ENCODE measurements at places on chromosomes 5 and 9.

GRCh38 chr9:35828716-35829083, at the start of gene FAM221B:
TSS of gene FAM221B (minus strand) at chr9:35828732. CDS start at chr9:35826161, 2,571 bp downstream.
- DNase-seq, result no peak

DNA sequence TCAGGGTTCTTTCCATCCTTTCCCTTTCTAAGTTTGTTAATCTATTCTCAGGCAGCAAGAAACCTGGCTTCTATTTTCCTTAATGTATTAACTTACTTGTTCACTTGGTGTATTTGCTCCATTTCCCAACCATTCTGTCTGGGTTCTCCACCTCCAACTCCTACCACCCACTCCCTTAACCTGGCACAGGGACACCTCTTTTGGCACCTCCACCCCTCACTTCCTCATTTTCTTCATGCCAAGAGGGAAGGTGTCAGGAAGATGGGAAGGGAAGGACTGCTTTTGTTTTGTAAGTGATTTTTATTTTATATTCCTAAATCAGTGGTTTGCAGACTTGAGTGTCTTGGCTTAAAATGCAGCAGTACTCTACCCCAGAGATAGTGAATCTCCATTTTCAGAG, 166.1 kb downstream of the TRIO start:
- no peak for DNase-seq

- no peak for DNase-seq
Measured at GRCh38 chr5:85452322-85453025, 1067.8 kb upstream of the EDIL3 start.

DNA sequence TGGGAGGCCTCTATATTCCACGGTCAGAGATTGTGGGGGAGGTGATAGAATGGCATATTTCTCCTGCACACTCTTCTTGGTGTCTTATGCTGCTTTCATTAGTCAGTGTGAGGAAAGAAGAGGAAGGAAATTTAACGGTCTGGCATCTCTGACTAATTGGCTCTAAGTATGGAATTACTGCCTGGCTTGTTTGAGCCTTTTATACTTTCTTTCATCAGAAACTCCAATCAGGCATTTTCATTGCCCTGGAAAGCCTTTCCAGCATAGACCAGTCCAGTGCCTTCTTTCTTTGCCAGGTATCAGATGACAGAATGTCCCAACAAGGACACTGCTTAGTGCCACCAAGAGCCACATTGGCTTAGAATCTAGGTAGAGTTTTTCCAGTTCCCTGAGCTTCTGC, 30.2 kb downstream of the CYSTM1 start:
- DNase-seq, result peak; percentile 66

DNA sequence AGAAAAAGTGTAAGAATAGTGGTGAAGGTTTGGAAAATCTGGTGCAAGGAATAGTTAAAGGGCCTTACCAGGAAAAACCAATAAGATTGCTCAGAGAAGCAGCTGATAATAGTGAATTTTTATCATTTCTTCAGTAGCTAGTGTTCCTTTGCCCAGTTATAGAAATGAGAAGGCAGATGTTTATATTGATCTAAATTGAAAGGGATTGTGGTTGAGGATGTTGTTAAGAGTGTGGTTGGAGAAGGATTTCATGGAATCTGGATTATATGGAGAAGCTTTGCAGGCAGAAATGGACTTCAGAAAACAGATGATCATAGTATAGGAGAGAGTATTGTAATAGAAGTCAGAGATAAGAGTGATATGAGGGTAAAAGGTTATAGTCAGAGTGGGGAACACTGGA, 102.6 kb downstream of the XRCC4 start:
- no peak for DNase-seq

GRCh38 chr9:70046274-70047070, 2.8 kb downstream of the MAMDC2 start:
- DNase-seq, result peak; percentile 30

DNA sequence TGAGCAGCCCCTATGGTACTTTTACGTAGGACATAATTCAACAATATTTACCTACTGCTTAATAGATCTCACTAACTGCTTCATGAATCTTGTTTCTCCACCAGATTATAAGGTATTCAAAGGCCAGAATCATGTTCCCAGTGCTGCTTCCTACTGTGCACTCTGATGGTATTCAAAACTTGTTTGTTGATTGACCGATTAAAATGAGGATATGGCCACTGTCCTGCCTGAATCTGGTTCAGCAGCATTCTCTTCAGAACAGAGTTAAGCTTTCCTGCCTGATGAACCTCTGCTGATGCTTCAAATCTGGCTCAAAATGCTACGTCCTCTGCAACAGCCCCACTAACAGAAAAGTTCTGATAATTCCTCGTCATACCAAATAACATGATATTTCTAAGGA, 150.7 kb upstream of the ZNF462 start:
- DNase-seq, result no peak

DNA sequence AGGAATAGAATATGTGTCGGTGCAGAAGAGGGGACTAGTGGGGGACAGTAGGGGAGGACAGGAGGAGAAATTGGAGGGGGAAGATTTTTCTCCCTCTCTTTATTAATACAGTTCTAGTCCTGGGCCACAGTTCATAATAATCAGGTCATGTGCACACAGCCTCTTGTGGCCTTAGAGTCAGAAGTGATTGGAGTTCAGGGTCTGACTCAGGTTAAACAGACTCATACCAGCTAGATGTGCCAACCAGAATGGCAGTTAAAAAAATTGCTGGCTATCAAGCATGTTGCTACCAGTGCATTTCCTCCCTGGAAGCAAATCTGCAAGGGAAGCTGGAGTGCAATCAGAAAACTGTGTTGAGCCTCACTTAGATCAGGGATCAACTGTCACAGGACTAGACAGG, 132.7 kb upstream of the MAP1B start:
- DNase-seq, result no peak

DNA sequence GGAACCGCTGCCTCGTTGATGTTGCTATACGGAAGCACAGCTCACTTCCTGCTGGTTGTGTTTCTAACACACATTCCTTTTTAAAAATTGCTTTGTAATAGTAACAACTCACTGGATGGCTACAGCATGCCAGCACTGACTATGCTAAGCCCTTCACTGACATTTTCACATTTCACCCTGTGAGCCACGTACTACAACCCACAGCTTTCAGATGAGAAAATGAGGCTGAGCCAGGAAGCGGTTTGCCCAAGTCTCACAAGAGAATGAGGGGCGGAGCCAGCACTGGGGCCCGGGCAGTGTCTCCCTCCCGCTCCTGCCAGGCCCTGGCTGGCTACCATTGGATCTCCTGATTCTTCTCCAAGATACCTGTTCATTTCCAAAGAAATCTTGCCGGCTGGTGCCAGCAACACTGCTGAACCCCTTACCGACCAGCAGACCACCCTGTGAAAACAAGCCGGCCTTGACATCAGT, 38.3 kb downstream of the FAM78A start:
- peak; percentile 86 for DNase-seq

DNA sequence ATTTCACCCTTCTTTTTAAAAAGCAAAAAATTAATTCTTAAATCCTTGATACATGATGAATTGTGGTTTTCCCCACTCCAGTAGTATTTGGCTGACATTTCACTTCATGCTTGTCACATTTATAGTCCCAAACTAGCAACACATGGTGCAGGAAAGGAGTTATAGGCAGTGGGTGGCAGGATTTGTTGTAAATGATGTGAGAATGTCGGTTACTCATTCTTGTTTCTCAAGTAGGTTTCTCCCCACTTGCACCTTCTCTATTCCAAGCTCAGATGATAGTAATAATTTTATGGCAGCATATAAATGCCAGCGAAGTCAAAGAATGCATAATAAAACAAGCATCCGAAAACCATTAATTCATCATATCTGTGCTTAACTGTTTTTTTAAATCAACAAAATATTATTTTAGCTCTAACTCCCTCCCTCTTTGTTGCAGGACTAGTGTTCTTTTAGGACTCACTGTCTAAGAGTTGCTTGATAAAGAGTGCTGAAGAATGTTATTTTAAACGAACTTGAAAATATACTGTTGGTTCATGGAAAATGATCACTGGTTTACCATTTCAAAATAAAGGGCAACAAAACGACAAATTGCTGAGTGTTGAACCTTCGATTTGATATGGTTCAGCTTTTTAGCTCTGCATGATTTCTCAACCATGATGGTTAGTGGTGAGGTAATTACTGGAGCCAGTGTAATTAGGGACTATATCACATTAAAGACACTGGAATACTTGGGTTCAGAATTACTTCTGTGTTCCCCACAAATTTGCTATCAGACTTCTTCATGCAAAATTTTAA, 88.1 kb upstream of the ADAMTSL1 start:
- no peak for DNase-seq

- peak; percentile 39 for DNase-seq
Measured at GRCh38 chr5:43121913-43122484, 1.3 kb downstream of the ZNF131 start.

GRCh38 chr5:176700239-176700847, 53.1 kb downstream of the TSPAN17 start:
- DNase-seq, result peak; percentile 24

- peak; percentile 73 for DNase-seq
Measured at GRCh38 chr5:151770383-151771258, 1.1 kb upstream of the G3BP1 start.

DNA sequence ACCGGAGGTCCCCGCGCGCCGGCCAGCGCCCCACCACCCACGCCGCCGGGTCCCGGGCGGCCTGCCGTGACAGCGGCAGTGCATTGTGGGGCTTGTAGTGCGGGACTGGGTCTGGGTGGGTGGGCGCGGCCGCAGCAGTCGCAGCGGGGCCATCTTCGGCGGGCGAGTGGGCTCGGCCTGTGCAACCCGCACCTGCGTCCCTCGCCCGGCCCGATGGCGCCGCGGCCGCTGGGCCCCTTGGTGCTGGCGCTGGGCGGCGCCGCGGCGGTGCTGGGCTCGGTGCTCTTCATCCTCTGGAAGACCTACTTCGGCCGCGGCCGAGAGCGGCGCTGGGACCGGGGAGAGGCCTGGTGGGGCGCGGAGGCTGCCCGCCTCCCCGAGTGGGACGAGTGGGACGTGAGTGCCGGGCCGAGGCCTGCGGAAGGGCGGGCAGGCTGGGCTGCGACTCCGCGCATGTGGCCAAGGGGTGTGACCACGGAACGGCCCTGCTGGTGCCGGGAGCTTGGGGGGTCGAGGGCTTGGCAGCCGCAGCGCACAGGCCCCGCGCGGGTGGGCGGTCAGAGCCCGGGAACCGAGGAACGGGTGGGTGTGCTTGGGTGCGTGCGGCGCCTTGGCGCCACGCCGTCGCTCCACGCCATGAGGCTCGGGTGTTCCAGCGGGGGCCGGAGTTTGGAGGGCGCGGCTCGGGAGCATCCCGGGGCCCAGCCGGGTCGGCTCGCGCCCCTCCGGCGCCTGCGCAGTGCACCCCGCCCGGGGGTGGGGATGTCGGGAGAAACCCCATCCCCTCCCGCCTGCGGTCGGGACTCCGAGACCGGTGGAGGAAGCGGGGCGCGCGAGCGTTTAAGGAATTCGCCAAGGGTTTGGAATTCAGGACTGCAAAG, at the start of gene ARL10:
ARL10 (plus strand) TSS at position 137 of the 881 bp plus-strand sequence; CDS start at position 214, 77 bp downstream.
- peak; percentile 26 for DNase-seq

DNA sequence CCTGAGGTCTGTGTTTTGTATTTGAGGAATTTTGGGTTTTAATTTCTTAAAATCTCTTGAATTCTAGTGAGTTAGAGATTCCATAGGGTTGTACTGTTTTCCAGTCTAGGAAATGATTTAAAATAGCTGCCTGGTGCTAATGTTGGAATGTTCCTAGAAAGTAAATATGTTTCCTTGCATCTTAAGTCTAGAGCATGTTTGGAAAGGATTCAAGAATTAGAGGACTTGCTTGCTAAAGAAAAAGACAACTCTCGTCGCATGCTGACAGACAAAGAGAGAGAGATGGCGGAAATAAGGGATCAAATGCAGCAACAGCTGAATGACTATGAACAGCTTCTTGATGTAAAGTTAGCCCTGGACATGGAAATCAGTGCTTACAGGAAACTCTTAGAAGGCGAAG, 41.8 kb downstream of the LMNB1 start:
- no peak for DNase-seq

- DNase-seq, result no peak
Measured at GRCh38 chr9:68648164-68648563, 56.9 kb upstream of the PIP5K1B start.

DNA sequence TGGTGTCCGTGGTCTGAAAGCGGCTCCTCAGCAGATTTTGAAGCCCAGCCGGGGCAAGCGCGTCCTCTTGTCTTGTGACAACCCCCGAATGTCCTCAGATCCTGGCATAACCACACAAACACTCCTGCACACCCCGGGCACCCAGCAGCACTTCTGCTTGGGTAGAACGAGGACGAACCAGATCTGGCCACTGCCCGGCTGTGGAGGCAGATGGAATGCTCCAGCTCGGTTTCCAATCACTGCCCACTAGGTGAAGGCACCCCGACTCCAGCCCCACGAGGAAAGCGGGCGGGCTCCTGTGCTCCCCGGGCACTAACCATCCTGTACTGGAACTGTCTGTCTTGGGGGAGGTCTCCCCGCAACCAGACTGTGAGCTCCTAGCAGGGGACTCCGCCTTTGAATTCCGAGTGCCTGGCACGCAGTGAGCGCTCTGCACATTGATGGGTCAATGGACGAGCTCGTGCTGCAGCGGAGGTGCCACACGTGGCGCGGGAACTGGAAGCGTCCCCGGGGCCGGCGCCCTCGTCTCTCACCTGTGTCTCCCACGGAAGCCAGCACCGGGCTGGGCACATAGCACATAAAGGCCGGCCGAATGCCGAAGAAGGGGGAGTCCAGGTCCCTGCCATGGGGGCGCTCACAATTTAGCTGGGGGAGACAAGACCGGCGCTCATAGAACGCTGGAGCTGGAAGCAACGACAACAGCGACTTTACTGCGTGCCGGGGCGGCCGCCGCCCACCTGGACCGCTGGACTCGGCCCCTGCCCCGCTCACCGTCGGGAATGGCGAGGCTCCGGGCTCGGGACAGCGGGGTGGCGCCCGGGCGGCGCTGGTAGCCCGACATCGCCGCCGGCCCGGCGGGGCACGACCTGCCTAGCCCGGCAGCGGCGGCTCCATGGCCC, 608 bp downstream of the ENTR1 start:
- DNase-seq, result peak; percentile 89

DNA sequence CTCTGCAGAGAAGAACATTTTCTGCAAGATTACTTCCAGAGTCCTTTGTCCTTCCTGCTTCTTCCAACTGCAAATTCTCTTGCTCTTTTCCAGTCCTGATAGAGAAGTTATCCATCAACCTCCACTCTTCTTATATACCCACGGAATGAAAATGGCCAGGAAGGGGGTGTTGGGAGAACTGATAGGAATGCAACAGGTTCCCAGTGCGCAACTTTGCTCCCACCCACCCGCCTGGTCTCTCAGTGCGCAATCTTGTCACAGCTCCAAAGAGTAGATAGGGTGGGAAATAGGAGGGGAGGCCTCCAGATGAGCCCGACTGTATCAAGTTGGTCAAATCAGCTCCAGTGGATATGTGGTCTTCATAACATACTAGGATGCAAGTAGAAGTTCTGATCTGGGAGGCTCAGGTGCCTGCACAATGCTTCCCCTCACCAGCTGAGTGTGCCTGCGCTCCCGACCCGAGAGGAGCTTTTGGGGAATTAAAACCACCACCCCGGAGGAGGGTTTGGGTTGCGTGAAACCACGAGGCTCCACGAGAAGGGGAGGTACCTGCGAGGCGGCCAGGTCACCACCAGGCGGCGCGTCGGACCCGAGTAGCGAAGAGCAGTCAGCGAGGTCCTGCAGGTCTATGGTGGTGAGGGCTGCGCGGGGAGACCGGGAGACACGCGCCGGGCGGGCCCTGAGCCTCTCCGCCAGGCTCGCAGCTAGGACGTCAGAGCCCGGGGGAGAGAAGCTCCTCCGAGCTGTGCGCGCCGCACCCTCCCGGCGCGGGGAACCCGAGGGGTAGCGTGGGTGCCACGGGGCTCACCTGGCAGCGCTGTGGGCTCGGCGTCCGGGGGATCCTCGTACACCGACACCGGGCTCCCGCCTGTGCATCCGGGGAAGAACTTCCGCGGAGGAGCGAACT, 835 bp downstream of the MCIDAS start:
- DNase-seq, result no peak

GRCh38 chr9:111237447-111237846, 92.6 kb downstream of the OR2K2 start:
- DNase-seq, result no peak
